ENCODE measurements at places on chromosomes 7 and 10.

DNA sequence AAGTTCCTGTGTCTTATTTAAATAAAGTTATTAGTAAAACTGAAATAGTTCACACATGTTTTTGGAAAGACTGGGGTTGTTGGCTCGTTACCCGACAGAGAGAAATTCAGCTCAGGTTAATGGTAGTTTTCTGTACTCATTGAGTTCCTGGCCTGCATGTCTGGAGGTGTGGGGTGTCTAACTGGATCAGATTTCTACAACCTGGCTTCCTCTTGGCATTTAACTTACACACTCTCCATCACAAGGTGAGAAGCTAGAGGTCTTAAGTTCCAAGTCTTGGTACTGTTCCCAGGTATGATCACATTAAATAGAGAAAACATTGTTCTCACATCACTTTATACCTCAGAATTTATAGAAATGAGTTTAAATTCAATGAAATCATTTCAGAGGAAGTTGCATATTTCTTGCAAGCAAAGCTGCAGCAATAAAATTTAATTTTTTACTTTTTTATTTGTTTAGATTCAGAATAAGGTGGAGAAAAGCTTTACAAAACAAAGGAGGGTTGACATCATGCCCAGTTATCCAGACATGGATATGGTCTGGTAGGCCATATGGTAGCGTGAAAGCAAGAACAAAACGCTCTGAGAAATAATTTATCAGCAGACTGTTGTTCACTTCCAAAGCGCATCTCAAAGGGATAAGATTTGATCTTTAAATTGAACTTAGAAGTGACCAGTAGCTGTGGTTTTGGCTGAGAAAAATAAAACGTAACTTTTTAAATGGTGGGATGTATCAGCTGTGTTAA lies 120.6 kb downstream of the GLCCI1 start:
- no peak for ATAC-seq

GRCh38 chr10:68403701-68404100 lies 3.4 kb downstream of the RUFY2 start:
- ATAC-seq, result no peak

DNA sequence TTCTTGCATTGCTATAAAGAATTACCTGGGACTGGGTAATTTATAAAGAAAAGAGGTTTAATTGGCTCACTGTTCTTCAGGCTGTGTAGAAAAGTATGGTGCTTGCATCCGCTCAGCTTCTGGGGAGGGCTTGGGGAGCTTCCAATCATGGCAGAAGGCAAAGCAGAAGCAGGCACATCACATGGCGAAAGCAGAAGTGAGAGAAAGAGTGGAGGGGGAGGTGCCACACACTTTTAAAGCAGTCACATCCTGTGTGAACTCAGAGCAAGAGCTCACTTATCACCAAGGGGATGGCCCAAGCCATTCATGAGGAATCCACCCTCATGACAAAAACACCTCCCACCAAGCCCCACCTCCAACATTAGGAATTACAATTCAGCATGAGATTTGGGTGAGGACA lies 303.5 kb downstream of the OTUD1 start:
- no peak for ATAC-seq

- ATAC-seq, result no peak
Measured at GRCh38 chr10:111344804-111345203, 268.0 kb downstream of the ADRA2A start.

GRCh38 chr10:12391206-12391605 lies 41.9 kb downstream of the CAMK1D start:
- no peak for ATAC-seq

- no peak for ATAC-seq
Measured at GRCh38 chr10:115996031-115996430, 277.0 kb downstream of the GFRA1 start.

- no peak for ATAC-seq
Measured at GRCh38 chr7:146698995-146699610, 582.5 kb downstream of the CNTNAP2 start.

DNA sequence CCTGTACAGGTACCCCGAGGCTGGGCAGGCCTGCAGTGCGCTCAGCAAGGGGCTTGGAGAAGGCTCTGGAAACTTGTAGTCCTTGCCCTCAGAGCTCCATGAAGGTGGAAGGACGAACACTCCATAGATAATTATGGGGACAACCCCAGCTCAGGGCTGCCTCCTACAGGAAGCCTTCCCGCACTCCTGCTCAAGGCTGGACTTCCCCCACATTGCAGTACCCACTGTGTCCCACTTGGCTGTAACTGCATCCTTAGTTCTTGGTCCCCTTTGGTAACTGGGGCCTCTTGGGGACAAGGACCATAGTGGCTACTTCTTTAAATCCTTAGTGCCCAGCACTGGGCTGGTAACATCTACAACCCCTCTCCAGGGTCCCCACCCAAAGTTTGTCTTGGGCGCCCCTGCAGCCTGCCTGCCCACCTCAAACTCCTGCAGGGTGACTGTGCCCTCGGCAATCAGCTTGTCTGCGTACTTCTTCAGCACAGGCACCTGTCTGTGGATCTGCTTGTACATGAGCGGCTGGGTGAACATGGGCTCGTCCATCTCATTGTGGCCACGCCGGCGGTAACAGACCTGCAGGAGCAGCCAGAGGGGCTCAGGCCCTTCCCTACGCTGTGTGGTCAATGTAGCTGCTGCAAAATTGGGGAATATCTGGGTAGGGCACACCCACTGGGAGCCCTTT lies 17.1 kb downstream of the OGDHL start:
- ATAC-seq, result no peak

GRCh38 chr7:135095450-135095849 lies 52.4 kb upstream of the TMEM140 start:
- ATAC-seq, result no peak

DNA sequence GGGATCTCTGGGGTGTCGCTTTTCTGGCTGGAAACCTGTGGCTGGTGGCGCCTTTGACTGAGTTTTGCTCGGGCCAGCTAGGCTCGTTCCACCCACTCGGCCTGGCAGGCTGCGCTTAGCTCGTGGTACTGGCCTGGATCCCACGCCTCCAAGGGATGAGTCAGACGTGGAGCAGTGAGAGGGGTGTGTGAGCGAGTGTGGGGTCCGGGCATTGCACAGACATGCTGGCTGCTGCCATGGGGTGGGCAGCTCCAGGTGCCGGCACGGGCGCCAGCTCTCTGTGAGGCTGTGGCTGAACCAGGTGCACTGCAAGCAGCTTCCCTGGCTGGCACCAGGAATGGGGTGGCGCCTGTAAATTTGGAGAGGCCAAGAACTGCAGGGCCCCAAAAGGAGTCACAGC lies 63.1 kb upstream of the CACNA2D1 start:
- ATAC-seq, result peak; percentile 41
